ENCODE measurements at places on chromosomes 7 and 10.
A peak's percentile ranks its signal among the peaks of the same experiment; 100 is the strongest.

GRCh38 chr10:31757831-31758230, 170.8 kb downstream of the ARHGAP12 start:
- DNase-seq: no peak

DNA sequence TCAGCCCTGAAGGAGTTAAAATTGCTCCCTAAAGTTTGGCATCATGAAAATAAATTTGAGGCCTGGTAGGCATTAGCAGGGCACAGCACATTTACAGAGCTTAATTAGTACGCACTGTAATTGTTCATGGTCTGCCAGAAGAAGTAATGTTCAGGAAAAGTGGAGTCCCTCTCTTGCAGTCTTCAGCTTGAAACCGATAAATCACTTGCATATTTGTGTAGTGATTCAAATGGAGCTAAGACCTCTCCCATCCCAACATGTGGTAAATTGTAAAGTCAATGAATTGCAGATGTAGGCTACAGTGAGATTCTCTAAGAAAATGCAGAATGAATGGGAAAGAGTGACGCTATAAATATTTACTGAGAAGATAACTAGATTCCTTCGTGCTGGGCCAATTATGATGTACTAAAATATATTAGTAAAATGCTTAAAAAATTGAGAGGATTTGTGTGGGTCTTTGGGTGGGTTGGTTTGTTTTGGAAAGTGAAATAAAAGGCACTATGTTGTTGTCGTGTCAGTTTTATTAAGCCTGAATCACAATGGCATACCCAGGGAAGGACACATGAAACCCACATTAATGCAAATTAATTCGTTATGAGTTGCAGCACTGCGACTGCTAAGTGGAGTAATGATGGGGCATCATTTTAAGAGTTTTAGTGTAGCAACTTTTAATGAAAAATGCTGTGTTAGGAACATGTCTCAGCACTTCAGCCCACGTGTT, 8.4 kb downstream of the TCF7L2 start:
- peak; percentile 50 for DNase-seq

GRCh38 chr10:61931620-61932332, 30.3 kb downstream of the ARID5B start:
- no peak for DNase-seq

DNA sequence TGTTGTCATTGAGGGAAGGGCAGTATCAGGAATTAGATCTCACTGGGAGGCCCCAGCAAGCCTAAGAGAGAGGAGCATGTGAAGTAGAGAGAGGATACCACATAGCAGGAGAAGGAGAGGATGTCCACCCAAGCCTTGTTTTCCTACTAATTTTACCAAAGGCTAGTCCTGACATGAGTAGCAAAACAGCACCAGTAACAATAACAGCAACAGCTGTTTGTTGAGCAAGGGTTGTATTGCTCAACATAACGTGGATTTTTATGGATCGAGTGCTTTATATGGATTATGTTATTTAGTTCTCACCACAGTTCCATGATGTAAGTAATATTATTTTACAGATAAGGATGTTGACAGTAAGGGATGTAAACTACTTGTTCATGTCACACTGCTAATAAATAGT, 135.2 kb upstream of the DLX6 start:
- no peak for DNase-seq

- no peak for DNase-seq
Observed at GRCh38 chr7:76364198-76364584, 5.4 kb upstream of the YWHAG start.

DNA sequence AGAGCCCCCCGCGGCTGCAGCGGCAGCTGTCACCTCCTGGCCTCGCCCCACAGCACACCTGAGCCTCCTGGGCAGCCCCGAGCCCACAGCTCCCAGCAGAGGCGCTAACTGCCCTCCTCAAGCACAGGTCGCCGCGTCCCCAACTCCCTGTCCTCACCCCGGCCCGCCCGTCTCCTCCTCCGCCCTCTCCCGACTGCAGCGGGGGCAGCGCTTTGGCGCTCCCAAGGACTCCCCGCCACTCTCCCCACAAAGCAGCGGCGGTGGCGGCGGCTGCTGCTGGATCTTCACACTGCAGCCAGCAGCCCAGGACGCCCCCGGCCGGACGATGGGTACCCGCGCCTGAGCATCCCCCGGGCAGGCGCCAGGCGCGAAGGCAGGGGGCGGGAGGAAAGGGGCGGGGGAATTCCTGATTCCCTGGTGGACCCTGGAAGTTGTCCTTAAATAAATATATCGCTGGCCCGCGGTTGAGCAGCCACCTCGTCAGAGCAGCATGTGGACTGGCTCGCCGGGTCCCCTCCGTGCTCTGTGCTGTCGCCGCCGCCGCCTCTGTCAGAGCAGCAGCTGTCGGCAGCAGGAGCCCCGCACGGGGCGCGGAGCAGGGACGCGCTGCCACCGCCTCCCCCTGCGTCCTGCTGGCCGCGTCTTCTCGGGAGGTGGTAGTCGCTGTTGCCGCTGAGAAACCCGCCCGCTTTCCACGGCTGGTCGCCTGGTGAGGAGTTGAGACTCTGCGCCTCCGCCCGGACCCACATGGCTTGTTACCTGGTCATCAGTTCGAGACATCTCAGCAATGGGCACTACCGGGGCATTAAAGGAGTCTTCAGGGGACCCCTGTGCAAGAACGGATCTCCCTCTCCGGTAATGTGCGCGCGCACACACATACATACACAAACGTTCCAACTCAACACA, at the start of gene ZNF804B:
Gene ZNF804B (plus strand): TSS at position 471 of the 906 bp plus-strand sequence. CDS start 277 bp downstream, at position 748.
- DNase-seq: no peak

DNA sequence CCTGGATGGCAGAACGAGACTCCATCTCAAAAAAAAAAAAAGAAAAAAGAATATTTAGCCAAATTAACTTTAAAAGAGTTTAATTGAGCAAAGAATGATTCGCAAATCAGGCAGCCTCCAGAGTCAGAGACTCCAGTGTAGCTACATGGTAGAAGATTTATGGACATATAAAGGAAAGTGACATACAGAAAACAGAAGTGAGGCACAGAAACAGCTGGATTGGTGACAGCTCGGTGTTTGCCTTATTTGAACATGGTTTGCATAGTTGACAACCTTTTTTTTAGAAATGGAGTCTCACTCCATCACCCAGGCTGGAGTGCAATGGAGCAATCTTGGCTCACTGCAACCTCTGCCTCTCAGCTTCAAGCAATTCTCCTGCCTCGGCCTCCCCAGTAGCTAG, 35.2 kb upstream of the TNS3 start:
- no peak for DNase-seq

Measured in brain pericyte (primary cell).